Right ventricle myocardium inferior (tissue), 1 donor: ENCODE measurements at places on chromosomes 1 and 21. TPM values are rescaled to one million over a fixed set of nuclear protein-coding genes. Genes with fewer than 3 reads are reported as not detected.

DNA sequence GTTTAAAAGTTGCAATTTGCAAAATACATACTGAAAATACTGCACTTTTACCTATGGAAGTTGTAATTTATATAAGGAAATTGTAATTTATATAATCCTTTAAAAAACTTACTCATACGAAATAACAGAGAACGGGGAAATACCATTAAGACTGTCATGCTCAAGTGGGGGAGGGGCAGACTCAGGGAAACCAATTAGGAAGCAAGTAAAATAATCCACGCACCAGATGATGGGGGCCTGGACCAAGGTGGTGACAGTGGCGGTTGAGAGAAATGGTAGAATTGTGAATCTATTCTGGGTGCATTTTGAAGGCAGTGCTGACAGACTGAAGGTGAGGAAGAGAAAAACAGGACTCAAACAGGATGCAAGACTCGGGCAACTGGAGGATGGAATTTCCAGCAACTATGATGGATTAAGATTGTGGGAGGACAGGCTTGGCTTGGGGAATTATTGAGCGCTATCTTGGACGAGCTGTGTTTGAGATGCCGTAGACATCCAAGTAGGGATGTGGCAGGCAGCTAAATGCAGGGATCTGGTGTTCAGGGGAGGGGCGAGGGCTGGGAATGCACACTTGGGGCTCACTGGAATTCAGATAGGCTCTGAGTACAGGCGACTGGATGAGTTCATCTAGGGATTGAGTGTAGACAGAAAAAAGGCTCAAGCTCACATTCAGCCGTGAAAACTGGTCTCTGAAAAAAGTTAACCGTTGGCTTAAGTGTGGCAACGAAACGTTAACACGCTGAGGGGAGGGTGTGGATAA lies 977 bp downstream of the LCA5L start:
- no peak for DNase-seq

DNA sequence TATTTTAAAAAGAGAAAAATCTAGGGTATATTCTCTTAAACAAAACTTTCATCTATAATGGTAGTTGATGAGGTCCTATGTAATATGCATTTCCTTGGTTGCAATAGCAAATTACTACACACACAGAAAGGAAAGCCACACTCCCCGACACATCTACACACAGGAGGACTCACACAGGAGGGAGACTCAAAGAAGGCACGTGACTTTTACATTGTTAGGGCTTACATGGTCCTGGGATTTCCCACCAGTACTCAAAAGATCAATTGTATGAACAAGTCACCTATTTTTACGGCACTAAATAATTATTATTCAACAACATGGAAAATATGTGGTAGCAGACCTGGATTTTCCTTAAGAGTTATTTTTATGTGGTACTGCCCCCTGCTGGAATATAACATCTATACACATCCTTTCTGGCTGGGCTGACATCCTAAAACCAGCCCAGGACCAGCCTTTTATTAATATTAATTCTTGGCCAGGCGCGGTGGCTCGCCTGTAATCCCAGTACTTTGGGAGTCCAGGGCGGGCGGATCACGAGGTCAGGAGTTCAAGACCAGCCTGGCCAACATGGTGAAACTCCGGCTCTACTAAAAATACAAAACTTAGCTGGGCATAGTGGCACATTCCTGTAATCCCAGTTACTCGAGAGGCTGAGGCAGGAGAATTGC lies 33.9 kb upstream of the LGALS8 start:
- no peak for DNase-seq

DNA sequence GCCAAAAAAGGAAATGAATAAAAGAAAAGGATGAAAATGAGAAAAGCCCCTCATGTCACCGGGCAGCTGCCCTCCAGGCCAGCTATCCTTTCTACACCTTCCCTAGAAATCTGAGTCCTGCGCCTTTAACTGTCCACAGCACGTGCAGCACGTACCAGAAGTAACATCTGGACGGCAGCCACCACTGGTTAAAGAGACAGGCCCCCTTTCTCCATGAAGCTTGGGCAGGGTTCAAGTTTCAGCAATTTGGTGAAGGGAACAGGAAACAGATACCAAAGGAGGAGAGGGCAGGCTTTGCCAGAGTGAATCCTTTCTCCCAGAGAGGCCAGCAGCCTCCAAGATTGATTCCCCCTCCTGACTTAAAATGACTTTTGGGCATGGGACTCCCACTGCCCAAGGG lies 3.6 kb upstream of the KIAA2013 start:
- DNase-seq: peak; percentile 87

DNA sequence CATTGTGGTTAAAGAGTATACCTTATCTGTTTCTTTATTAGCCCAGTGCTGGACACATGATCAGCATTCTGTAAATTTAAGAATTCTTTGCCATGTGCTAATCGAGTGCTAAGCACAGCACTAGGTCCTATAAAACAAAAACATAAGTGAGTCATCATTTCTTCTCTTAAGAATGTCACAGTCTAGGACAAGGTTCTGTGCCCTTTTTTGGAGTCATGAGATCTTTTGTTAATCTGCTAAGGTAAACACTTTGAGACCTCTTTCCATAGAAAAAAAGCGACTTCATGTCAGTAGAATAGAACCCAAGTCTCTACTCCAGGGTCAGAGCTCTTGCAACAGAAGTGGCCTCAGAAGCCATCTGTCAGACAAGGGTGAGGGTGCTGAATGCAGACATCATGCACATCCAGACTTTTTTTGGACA lies 70.0 kb upstream of the NFIA start:
- DNase-seq: no peak

The FABP3 gene
- 5,086 TPM for total RNA-seq

The DCST1 gene
- not detected for total RNA-seq

The PDXK gene
- 105 TPM for total RNA-seq
